Temporal lobe (tissue), 4 donors: ENCODE measurements at places on chromosomes 1 and 21. TPM values are rescaled to one million over a fixed set of nuclear protein-coding genes. Genes with fewer than 3 reads are reported as not detected.

Gene SPRR5
- total RNA-seq: not detected

Gene ZSCAN20
- total RNA-seq: 6.9 TPM

Gene PTGFR
- total RNA-seq: 4.9 TPM

Gene S100A1
- 2.2 TPM for total RNA-seq

Gene SELENBP1
- 5.7 TPM for total RNA-seq

Gene AADACL3
- total RNA-seq: not detected

Gene TMCC2
- total RNA-seq: 27.5 TPM

Gene PCSK9
- 2.0 TPM for total RNA-seq

Gene ANGPTL3
- total RNA-seq: not detected

Gene RALGPS2
- total RNA-seq: 48.2 TPM

Gene LCE3E
- total RNA-seq: not detected

Gene SLC45A1
- 5.9 TPM for total RNA-seq

Gene CCT8
- 198 TPM for total RNA-seq

Gene SLC45A3
- total RNA-seq: 1.2 TPM

Gene KLHL20
- 25.1 TPM for total RNA-seq

Gene SON
- total RNA-seq: 213 TPM

Gene TMEM54
- total RNA-seq: 3.7 TPM

Gene FALEC
- not detected for total RNA-seq

Gene AMY1C
- total RNA-seq: not detected

Gene TSSK3
- total RNA-seq: not detected

Gene SHE
- total RNA-seq: 1.2 TPM

Gene RXFP4
- total RNA-seq: not detected

Gene GJA4
- 2.2 TPM for total RNA-seq

Gene STYXL2
- total RNA-seq: 0.25 TPM

Gene JAM2
- total RNA-seq: 28.0 TPM

Gene CREB3L4
- 6.4 TPM for total RNA-seq

Gene LUZP1
- 6.6 TPM for total RNA-seq

Gene LCE2C
- not detected for total RNA-seq

Gene ATAD3B
- 10.8 TPM for total RNA-seq

Gene OPTC
- total RNA-seq: not detected

Gene PRR9
- 0.49 TPM for total RNA-seq

Gene KCNJ6
- 13.8 TPM for total RNA-seq

Gene NUDT17
- total RNA-seq: 4.2 TPM

Gene DMRTA2
- total RNA-seq: 3.2 TPM

Gene BEND5
- 12.0 TPM for total RNA-seq

Gene MYCL
- 7.4 TPM for total RNA-seq

Gene KRTAP10-3
- total RNA-seq: not detected

Gene LRRC7
- total RNA-seq: 215 TPM

Gene CA14
- total RNA-seq: 1.7 TPM

Gene UBL4B
- total RNA-seq: 0.25 TPM

Gene KRTAP12-2
- not detected for total RNA-seq
